Left renal cortex interstitium (tissue), 4 donors: ENCODE measurements at places on chromosomes 5 and 9. TPM values are rescaled to one million over a fixed set of nuclear protein-coding genes. Genes with fewer than 3 reads are reported as not detected.

HAVCR2 gene
- 7.4 TPM for polyA plus RNA-seq

DNA sequence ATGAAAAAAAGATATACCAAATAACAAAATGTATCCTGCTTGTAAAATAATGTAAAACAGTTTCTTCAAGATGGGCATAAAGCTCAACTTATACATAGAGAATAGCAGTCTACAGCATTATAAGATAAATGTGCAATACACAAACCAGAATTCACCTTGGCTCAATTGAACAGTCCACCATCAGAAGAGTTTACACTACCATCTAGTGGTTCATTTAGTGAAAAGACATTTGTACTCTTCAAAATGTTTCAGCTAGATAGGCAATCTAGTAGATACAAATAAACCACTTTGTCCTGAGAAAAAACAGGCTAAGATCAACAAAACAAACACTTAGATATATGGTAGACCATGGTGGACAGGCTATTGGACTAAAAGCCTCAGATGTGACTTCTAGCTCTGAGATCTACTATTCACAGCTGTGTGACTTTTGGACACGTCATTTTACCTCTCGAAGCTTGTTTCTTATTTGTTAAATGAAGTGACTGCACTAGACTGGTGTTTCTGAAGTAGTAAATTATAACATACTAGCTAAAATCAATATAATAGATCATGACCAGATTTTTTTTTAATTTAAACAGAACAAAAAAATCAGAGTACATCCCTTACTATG is 22.1 kb upstream of the TPD52L3 start:
- no peak for DNase-seq

DNA sequence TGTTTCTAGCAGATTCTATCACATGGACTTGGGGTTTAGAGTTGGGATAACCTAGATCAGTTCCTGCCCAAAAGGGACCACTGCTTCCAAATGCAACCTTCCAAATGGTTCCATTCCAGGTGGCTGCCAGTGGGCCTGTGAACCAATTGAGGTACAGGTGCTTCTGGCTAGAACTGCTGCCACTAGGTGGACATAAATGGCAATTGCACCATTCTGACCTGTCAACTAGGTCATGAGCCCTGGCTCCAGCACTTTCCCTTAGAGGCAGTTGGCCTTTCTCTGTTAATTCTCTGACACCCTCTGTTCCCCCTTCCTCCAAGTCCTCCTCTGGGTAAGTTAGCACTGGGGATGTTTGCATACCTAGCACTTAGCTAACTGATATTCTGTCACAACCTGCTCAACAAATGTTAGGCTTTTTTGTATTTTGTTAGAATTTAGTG is 16.6 kb upstream of the HEMGN start:
- no peak for DNase-seq

TMEM215 gene
- polyA plus RNA-seq: 0.20 TPM

SLC27A6 gene
- 1.0 TPM for polyA plus RNA-seq

- DNase-seq: no peak
Observed at GRCh38 chr9:110220809-110221208, 12.8 kb upstream of the C9orf152 start.

DNA sequence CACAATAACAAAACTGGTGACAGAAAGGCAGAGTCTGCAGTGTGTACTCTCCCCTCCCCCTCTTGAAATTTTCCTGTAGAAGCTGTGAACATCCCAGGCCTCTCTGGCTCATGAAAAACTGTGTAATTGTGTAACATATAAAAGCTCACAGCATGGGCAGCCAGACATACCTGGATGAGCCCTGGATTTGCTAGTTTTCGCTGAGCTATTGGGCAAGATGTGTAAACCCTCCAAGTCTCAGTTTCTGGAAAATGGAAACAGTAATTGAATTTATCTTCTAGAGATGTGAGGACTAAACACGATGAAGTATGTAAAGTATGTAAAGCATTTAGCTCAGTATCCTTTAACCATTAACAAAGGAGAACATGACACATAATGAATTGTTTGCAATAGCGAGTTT is 143.2 kb upstream of the ANKH start:
- DNase-seq: no peak
